ENCODE measurements at places on chromosomes 7 and 10.

DNA sequence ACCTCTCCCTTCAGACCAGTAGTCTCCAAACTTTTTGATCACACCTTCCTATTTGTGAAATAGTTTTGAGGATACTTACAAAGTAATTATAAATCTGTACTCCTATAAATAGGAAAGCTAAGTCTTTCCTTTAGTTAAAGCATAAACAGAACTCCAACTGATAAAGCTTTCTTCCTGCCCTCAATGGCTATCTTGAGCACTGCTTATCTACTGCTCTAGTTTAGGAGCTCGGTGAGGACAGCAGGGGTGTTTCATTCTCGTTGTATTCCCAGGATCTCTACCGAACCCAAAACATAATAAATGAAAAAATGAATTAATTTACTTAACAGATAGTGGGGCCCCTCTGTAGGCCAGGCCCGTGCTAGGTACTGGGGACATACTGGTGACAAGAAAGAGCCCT lies 17.7 kb downstream of the SORBS1 start:
- no peak for DNase-seq

- no peak for DNase-seq
Measured at GRCh38 chr7:134448356-134449229, 10.3 kb downstream of the AKR1B1 start.

DNA sequence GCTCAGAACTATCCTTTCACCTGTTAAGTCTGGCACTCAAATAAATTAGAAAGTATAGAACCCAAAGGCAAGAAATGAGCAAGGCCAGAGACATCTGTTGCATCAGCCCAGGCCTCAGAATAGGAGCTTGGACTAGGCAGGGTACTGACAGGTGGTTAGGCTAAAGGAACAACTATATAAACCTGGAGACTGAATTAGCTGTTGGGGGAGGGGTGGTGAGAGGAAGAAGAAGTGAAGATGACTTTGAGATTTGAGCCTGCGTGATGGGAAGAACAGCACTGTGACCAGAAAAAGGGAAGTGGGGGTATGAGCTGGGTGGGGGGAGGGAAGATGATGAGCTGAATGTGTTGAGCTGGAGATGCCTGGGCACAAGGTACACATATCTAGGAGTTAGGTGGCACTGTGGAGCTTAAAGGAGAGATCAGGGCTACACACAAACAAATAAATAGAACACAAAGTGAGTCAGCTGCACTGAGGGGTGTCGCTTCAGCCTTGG lies 244.7 kb downstream of the PTEN start:
- DNase-seq = no peak

- no peak for DNase-seq
Measured at GRCh38 chr10:3054851-3055199, 12.5 kb upstream of the PFKP start.

- DNase-seq = no peak
Measured at GRCh38 chr10:28250782-28251181, 52.1 kb downstream of the MPP7 start.

DNA sequence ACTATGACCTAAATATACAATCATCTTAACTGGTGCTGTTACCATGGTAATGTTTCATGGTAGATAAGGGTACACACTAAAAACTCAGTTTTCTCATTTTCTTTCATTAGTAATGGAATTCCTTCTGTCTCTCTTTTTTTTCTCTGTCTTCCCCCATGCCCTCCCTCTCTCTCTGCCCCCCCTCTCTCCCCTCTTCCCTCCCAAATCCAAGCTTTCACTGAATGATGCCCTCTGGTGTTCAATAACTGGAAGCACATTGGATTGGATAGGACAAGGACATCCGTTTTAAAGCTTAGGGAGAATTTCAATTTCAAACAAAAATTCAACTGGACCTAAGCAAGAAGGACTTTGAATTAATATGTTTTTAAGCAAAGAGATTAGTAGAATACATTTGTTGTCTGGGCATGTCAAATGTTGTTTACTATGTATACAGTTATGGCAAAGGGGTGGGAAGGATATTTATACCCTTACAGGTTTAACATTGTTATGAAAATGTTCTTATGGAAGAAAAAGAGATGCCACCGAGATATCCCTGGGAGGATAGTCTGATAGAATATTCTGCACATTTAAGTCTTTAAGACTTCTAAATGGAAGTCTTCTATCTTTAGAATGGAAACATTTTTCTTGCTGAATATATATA lies 6.1 kb downstream of the CHRM2 start:
- DNase-seq = no peak

- no peak for DNase-seq
Measured at GRCh38 chr7:74025146-74025545, 2.8 kb upstream of the ELN start.

DNA sequence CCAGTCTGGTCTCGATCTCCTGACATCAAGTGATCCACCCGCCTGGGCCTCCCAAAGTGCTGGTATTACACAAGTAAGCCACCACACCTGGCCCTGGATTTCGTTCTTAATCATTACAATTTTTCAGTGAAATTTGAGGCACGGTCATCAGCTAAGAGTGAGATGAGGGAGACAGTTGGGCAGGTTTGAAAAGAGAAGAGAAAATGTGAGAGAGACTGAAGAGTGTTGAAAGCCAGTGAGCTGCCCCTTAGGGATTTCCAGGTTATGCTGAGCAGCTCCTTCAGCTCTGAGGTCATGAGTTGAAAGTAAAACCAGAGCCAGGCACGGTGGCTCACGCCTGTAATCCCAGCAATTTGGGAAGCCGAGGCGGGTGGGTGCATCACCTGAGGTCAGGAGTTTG lies 5.9 kb upstream of the UPF2 start:
- DNase-seq = no peak

DNA sequence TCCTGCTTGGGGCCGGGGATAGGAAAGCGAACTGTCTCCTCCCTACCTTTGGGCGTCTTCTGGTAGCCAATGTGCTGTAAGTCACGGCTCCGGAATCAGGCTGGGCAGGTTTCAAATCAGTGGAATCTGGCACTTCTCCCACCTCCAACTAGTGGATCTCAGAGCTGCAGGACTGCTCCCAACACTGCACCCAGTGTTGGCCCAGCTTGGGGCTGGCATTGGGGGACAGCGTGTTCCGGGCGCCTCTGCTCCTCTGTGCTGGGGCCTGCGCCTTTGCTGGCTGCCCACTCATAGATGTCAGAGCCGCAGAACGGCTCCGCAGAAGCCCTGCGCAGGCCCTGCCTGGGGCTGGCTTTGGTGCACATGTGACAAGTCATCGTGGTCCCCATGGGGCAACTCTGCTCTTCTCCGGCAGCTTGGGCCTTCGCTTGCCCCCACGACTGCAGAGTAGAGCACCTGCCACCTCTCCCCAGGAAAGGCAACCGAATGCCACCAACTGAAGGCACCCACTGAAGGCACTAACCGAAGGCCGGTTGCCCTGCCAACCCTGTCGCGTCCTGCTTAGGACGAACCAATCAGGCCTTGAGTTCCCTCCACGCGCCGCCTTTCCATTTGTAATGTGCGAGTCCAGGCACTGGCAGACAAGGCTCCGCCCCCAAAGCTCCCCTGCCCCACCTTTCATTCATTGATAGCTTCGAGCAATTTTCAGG lies 85.5 kb upstream of the ABI1 start:
- no peak for DNase-seq

- DNase-seq = no peak
Measured at GRCh38 chr10:98403812-98404504, 11.0 kb downstream of the PYROXD2 start.

DNA sequence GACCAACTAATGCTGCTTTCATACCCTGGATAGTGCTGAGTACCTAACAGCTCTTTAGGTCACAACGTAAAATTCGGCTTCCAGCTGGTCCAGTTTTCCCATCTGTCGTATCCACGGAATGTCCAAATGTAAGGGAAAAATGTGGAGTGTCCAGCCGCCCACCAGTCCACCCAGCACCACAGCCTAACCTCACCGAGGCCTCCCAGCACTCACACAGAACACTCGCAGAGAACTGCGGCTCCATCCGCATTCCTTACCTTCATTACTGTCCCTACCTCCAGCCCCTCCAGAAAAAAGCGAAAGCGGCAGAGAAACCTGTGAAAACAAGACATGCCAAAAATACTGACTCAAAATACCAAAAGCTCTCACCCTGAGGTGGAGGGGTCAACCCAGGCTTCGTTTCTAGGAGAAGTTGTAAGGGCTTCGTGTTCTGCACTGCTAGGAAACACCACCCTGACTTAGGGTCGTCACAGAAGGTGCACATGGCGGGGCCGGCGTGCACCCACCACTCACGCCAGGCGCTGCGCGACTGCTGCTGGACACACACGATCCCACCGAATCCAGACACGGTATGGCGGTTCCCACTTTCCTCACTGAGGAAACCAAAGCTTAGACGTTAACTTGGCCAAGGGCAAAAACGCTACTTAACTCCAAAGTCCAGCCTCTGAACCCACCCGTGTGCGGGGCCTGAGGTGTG lies 73.9 kb downstream of the AMZ1 start:
- DNase-seq = no peak

DNA sequence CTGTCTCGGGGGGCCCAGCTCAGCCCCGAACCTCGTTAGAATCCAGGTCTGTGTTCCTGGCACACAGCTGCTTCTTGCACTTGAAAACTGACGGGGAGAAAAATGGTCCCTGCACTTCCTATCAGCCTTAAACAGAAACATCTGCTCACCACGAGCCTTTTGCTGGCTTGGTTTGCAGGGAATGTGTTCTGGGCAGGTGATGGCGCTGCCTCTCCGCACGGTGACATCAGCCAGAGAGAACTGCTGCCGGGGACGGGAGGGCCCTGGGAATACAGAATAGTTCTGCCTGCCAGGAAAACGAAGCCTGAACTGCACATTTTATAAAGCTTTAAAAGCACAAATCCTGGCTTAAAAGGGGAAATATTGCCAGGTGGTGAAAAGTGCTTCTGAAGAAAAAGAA lies 622.5 kb downstream of the TYW1 start:
- no peak for DNase-seq

- DNase-seq = no peak
Measured at GRCh38 chr10:61989995-61990760, 88.7 kb downstream of the ARID5B start.

- no peak for DNase-seq
Measured at GRCh38 chr10:103838070-103838395, 17.3 kb downstream of the SH3PXD2A start.

DNA sequence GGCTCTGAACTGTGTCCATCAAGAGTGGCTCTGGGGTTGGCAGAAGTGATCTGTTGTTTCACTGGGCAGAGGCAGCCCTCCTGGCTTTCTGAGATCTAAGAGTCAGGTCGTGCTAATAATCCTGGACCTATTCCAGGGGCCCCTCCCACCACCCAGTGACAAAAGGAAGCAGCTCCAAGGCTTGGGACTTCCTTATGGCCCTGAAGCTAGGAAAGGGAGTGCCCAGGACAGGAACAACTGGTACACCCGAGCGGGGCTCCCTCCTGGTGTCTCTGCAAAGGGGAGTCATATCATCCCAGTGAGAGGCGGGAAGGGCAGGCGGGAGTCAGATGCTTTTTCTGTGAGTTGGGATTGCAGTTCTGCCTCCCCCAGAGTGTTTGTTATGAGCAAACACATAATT lies 32.3 kb downstream of the RPS24 start:
- no peak for DNase-seq

DNA sequence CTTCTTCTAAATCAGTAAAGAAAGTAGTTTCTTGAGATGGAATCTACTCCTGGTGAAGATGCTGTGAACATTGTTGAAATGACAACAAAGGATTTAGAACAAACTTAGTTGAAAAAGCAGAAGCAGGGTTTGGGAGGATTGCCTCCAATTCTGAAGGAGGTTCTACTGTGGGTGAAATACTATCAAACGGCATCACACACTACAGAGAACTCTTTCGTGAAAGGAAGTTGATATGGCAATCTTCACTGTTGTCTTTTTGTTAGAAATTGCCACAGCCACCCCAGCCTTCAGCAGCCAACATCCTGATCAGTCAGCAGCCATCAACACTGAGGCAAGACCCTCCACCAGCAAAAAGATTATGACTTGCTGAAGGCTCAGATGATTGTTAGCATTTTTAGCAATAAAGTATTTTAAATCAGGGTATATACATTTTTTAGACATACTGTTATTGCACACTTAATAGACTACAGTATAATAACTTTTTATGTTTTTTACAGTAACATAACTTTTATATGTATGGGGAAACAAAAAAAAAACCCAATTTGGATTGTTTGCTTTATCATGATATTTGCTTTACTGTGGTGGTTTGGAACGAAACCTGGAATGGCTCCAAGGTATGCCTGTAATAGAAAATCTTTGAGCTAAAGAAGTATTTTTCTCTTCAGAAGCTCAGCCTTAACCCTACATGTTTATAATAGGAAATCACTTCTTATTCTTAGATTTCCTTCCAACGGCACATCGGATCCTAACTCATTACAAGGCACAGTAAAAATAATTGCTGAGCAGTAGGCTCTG lies 257.3 kb downstream of the LRMDA start:
- no peak for DNase-seq

GRCh38 chr10:14639637-14640036 lies 135.1 kb downstream of the FAM107B start:
- no peak for DNase-seq

DNA sequence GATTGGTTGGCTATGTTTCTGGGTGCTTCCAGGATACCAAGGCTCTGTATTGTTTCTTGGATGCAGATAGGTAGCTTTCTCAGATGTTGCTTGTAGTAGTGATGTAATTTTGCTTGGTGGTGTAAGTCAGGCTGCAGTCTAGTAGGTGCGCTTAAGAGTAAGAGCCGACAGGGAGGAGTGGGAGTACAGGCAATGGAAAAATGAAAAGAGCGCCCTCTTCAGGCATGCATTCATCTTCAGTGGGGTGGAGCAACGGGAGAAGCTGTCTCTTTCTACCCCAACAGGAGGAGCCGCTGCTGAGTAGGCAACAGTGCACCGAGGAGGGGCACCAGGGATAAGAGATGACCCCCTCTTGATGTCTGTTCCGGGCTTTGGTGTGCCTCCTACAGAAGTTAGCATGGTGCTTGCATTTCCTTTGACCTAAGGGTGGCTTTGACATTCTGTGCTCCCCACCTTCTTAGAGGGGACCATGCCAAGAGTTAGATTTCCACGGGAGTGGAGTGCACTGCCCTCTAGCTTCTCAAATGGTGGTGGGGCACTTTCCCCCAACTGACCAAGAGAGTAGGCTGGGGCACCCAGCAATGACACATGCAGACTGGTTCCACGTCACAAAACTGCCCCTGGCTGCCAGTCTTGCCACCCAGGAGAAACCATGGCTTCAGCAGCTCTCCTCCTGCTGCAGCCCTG lies 56.1 kb downstream of the ZNF783 start:
- no peak for DNase-seq

- no peak for DNase-seq
Measured at GRCh38 chr10:19500959-19501358, 315.3 kb upstream of the PLXDC2 start.

- DNase-seq = no peak
Measured at GRCh38 chr10:45505311-45505710, 131.3 kb downstream of the ALOX5 start.

- no peak for DNase-seq
Measured at GRCh38 chr10:88076027-88076880, 212.8 kb downstream of the PTEN start.
